ENCODE measurements at places on chromosomes 5 and 9.

DNA sequence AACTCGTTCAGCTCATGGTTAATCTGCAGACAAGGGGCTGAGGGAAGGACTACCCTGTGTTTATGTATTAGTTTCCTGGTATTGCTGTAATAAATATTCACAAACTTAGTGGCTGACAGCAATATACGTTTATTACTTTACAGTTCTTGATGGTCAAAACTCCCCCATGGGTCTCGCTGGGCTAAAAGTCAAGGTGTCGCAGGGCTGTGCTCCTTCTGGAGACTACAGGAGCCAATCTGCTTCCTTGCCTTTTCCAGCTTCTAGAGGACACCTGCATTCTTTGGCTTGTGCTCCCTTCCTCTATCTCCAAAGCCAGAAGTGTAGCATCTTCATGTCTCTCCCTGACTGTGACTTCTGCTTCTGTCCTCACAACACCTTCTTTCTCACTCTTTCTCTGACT, 653.8 kb upstream of the RIOK2 start:
- no peak for DNase-seq

DNA sequence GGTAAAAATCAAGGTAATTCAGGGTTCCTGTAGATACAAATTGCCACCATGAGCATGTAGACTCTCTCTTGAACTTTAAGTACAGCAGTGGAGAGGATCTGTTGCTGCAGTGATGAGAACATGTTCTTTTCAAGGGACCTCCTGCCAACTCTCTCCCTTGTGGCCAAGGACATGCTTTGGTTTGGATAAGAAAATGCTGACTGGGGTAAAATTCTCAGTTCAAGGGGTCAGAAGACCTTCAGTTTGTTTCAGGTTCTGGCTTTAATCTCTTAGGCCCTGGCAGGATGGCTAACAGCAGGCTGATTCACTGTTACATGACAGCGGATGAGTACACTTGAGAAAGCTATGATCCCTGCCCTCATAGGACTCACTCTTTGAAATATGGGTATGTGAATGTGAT, 299.2 kb upstream of the NMUR2 start:
- no peak for DNase-seq

- no peak for DNase-seq
Observed at GRCh38 chr5:141835928-141836670, 42.1 kb downstream of the PCDH1 start.

DNA sequence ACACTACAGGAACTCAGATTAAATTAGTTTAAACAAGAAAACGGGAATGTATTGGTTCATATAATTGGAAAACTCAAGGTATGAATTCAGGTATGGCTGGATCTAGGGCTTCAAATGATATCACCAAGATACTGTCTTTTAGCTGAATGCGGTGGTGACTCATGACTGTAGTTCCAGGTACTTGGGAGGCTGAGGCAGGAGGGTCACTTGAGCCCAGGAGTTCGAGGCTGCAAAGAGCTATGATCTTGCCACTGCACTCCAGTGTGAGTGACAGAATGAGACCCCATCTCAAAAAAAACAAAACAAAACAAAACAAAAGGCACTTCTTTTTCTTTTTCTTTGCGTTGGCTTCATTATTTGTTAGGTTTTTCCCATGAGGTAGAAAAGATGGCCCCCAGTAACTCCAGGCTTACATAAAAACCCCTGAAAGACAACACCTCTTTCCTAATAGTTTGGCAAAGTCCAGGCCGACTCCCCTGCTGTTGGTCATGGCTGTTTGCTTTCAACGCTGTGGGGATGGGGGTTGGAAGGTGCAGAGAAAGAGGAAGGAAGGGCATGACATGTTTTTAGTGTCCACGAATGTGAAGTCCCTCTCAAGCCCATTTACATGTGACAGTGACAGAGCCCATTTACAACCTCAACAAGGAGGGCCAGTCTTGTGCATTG, 39.8 kb upstream of the CRB2 start:
- DNase-seq: no peak

Data from HS-27A (cell line).